Activated naive CD4-positive, alpha-beta T cell treated with anti-CD3 and anti-CD28 coated beads, Interleukin-2, amount 10 ng/mL, durations not matched to agents 7 days and 5 days (primary cell): ENCODE measurements at places on chromosomes 11 and 22.

DNA sequence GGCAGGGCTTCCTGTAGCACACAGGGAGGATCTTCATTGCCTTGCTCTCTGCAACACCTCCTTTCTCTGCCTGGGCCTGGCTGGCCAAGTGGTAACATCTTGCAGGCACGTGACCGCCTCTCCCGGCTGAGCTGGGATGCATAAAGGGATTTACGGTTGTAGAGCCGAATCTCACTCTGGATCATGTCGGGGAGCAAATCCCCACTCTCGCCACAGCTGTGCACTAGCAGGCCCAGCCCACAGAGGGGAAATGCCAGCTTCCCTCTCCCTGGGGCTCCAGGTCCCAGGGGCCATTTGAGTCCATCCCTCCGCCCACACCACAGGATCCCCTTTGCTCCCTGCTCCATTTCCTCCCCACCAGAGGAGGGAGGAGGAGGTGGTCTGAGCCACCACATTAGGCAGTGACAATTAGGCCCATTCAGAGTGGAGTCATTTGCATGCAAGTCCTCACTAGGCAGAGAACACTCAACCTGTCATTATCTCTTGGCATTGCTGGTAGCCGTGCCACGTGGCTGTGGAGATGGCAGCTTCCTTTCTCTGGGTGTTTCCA is 196.7 kb downstream of the DSCAML1 start:
- DNase-seq = no peak

DNA sequence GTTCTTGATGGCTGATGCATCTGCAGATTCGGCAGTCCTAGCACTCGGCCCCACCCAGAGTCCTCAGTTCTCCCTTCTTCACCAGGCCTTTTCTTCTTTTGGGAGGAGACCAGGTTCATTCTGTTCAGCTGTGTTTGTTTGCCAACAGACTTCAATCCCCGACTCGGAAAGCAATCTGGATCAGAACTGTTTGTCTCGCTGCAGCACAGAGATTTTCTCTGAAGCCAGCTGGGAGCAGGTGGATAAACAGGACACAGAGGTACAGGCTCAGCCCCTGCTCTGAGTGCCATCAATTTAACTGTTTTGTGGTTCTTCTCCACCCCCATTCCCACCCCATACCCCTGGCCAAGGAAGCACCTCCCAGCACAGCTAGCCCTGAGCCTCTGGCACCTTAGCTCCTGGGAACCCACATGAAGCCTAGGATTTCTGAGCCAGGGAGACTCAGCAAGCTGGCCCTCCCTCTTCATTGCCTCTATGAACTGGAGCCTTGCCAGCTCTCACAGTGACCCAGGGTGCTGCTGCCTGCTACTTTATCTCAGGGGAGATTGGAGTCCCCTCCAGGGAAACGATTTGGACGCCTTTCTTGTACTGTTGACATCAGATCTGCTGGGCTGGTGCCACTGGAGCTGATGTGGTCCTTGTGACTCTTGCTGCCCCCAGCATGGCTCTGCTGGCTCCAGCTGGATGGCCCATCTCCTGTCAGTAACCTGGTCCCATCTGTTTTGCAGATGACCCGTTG is 58.2 kb upstream of the HORMAD2 start:
- no peak for DNase-seq

- DNase-seq = no peak
These were observed 4.0 kb downstream of the P4HA3 start for GRCh38 chr11:74307434-74307833.

DNA sequence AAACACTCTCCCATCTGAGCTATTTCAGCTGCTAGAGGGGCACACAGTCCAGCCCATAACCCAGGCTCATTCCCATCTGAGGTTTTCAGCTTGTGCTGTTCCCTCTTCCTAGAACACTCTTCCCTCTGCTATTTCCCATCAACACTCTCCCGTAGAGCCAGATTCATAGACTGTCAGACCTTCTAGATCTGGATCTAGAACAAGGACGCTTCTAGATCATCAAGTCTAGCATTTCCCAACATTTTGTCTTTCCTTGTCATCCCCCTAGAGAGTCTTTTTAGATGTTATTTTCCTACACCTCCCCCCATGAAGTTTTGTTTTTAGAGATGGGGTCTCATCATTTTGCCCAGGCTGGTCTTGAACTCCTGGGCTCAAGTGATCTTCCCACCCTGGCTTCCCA is 13.4 kb downstream of the CRYBA4 start:
- DNase-seq = no peak

GRCh38 chr11:115425816-115426215 is 78.4 kb downstream of the CADM1 start:
- DNase-seq = no peak

DNA sequence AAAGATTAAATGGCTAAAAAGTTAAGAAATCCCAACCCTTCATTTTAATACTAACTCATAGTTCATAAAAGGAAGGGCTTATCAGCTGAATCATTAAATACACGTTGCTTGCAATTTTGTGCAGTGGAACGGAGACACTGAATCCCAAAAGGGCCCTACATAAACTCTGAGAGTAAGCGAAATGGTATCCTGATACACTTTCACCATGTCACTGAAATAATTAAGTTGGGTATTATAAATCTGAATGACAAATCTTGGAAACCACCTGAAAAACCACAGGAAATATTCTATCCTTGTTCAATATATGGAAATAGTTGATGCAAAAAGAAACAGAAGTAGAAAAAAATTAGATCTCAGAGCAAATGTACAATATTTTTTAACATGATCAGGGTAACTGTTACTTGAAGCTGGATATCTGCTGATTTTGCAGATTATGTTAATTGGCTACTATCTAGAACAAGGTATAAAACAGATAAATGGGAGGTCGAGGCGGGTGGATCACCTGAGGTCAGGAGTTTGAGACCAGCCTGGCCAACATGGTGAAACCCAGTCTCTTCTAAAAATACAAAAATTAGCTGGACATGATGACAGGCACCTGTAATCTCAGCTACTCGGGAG is 55.1 kb downstream of the MAML2 start:
- DNase-seq = no peak

DNA sequence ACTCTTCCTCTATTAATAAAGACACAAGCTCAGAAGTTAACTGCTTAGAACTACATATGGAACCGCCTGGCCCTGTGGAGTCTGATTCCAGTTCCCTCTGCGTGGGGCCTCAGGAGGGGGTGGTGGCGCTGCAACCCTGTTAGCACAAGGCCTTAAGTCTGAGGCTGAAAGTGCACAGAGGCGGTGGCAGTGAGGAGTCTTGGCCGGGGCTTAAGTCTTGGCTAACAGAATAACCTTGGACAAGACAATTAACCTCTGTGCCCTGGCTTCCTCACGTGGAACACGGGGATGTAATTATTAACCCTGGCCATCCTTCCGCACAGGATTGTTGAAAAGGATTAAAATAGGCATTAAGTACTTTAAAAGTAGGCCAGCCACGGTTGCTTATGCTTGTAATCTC is 191.5 kb downstream of the CEP164 start:
- DNase-seq = no peak

GRCh38 chr11:125163431-125164063 is 1.0 kb upstream of the PKNOX2 start:
- DNase-seq = no peak

DNA sequence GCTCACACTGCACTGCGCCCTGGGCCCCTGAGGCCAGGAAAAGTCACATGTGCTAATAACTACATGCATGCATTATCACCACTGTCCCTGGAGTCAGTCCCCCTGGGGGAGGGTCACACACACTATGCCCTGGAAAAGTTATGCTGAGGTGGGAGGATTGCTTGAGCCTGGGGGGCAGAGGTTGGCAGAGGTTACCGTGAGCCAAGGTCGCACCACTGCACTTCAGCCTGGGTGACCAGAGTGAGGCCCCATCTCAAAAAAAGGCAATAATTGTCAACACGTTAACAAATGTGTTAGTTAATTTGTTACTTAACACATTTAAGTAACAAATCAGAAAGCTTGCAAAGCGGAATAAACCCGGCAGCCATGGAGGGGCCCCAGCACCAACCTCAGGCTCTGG is 13.3 kb upstream of the SEC14L6 start:
- DNase-seq = no peak

- DNase-seq = peak; percentile 26
These were observed 21.9 kb downstream of the SUN2 start for GRCh38 chr22:38733724-38734381.

- no peak for DNase-seq
These were observed 95.4 kb downstream of the GRAMD1B start for GRCh38 chr11:123525511-123525918.

- no peak for DNase-seq
These were observed 3.7 kb upstream of the LZTR1 start for GRCh38 chr22:20978419-20978818.

DNA sequence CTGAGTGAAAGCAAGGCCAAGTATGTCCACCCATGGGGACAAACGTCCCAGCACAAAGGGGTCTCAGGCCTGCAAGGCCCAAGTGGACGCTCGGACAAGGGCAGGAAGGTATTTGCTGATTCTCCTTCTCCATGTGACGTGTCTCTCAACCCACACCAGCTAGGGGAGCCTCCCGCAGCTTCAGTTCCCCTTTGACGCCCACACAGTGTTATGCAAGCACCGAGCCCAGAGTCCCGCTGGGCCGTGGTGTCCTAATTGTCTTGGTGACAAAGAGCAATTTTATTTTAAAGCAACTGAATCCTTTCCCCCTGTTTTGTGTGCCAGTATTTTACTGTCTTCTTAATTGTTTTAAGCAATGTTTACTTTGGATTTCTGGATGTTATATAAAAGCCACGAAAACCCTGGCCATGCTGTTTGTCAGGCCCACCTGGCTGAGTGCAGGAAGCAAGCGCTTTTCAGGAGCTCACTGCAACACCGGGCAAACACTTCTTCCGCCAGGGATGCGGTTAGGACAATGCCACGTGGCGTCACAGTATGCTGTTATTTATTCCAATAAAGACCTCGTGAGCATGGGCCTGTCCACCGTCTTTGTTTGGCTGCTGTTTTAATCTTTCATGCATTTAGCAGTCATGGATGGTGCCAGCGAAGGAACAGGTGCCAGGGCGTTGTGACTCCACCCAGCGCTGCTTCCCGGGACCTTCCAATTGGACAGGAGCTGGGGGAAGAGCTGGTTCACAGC is 8.2 kb upstream of the PARVG start:
- no peak for DNase-seq

GRCh38 chr11:70650075-70650909 is 252.0 kb downstream of the CTTN start:
- peak; percentile 70 for DNase-seq

DNA sequence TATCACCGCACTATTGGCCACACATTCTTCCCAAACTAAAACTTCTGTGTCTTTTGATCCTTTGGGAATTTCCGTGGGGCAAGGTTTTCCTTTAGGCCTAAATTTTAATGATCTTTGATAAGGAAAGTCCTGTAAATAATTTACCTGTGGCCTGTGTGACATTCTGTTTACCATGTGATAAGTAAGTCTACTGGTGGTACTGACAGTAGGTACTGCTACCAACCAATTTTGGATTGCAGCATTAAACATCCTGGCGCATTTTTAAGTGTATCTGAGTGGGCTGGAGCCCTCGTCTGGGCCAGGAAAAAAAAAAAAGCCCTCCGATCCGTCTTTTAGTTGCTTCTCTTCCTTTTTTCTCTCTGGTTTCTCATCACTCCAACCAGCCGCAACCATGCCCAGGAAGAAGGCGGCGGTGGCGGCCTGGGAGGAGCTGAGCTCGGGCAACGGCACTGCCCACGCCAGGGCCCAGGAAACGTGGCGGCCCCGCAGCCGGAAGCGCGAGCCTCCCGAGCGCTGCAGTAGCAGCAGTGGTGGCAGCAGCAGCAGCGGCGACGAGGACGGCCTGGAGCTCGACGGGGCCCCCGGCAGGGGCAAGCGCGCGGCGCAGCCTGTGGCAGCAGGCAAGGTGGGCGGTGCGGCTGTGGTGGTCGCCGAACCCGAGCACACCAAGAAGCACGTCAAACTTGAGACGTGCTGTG is 33.6 kb downstream of the ASRGL1 start:
- DNase-seq = peak; percentile 64

- no peak for DNase-seq
These were observed 3.4 kb downstream of the SIK2 start for GRCh38 chr11:111605681-111606080.

DNA sequence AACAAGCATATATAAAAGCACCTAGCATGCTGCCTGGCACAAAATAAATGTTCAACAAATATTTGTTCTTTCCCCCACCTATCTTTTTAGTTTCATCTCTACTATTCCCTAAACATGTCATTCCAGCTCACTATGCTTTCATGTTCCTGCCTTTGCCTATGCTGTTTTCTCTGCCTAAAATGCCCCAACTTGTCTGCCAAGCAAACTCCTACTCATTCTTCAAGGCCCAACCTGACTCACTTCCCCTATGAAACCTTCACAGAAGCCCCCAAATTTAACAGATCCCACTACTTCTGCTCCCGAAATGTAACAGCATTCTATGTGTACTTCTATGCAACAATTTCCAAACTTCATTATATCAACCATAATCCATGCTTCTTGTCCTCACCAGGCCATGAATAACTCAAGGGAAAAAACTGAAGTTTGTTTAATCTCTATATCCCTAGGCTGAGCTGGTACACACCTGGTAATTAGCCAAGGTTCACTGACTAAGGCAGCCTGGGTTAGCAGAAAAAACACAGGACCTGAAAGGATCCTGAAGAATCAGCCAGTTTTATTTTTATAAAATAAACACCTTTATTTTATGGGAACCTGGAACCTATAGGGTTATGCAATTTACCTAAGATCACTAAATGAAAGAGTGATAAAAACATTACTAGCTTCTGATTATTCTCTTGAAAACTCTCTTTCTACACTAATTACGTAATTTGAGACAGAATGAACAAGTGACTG is 72.2 kb downstream of the PAK1 start:
- no peak for DNase-seq

GRCh38 chr11:40139536-40139935 is 1319.9 kb downstream of the LRRC4C start:
- no peak for DNase-seq

DNA sequence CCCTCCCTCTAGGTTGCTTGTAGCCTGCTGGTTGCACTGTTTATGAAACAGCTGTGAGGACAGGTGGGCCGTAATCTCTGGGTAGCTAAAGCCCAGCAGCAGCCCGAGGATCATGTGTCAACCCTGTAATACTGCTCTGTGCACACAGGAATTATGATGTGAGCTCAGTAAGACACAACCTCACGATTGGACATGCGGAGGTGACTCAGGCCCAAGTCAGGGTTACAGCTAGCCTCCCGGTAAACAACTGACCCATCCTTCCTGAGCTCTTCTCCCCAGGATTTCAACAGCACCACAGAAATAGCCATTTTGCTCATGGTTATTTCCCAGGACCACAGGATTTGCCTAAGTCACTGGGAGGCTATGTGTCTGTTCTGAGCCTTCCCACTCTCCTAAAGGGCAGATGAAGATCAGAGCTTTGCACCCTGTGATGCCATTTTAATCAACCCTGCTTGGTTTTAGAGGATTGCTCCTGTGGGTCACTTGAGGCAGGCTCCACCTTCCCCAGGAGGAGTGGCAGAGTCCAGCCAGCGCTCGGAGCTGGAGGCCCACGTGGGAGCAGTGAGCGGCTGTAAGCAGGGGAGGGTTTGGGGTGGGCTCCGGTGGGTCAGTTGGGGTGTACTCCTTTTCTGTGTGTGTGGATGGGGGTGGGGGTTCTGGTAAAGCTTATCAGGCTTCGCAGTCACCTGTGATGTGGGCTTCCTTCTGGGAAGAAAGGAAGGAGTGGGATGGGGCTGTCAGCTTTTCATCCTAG is at the start of gene AMPD3:
Gene AMPD3 (plus strand): TSS at position 387 of the 754 bp plus-strand sequence. CDS start 6,256 bp downstream, outside the sequence.
- no peak for DNase-seq

- DNase-seq = no peak
These were observed 6.3 kb downstream of the CEND1 start for GRCh38 chr11:783581-784015.
